A172 (cell line): ENCODE measurements at places on chromosomes 3 and 15. TPM values are rescaled to one million over a fixed set of nuclear protein-coding genes. Genes with fewer than 3 reads are reported as not detected.

- DNase-seq = peak; percentile 50
These were observed 347.7 kb upstream of the ARPP21 start for GRCh38 chr3:35291471-35292236.

Gene TKT
- total RNA-seq = 406 and 438 TPM in 2 replicates

Gene OXTR
- total RNA-seq = 115 and 124 TPM in 2 replicates

Gene TMEM212
- total RNA-seq = not detected in 2 replicates
